Glutamatergic neuron (in vitro differentiated cells): ENCODE measurements at places on chromosomes 3 and 15.

- peak; percentile 87 for DNase-seq
Measured at GRCh38 chr15:31215490-31216214, 111.0 kb upstream of the KLF13 start.

- no peak for DNase-seq
Measured at GRCh38 chr15:39054128-39054732, 489.6 kb upstream of the RASGRP1 start.

- DNase-seq: no peak
Measured at GRCh38 chr3:14552717-14553116, 12.6 kb upstream of the GRIP2 start.

DNA sequence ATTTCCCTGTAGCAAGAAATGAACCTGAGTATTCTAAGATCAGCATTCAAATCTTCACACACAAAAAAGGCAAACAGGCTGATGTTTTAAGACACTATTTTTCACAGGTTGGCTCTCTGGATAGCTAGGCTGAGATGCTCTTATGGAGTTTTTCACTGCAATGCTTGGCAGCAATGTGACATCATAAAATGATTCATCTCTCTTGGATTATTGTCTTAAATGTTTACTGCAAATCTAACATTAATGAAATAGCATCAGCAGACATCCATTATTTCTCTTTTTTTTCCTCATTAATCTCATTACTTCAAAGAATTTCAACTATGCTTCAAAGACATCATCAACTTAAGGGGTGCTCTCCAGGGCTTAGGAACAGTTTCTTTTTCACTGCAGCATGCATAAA lies 23.6 kb upstream of the SSUH2 start:
- DNase-seq: no peak

DNA sequence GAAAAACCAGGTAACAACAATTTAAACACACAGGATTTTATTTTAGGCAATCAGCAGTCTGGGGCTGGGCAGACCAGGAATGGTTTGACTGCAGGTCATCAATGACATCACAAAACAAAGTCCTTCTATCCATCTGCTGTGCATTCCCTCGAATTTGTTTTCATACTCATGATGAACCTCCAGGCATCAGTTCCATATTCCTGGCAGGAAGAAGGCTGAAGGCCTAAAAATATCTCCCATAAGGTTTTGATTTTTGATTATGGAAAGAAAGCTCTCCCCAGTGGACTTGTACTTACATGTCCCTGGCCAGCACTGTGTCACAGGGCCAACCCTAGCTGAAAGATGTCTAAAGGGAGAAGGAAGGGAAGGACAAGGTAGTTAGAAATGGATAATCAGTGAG lies 107.4 kb downstream of the PEAK1 start:
- DNase-seq: no peak

GRCh38 chr3:25000971-25001591 lies 427.0 kb upstream of the RARB start:
- DNase-seq: no peak

GRCh38 chr15:72516777-72517176 lies 42.6 kb downstream of the ARIH1 start:
- DNase-seq: no peak

GRCh38 chr3:45417930-45418847 lies 29.8 kb downstream of the LARS2 start:
- DNase-seq: no peak

DNA sequence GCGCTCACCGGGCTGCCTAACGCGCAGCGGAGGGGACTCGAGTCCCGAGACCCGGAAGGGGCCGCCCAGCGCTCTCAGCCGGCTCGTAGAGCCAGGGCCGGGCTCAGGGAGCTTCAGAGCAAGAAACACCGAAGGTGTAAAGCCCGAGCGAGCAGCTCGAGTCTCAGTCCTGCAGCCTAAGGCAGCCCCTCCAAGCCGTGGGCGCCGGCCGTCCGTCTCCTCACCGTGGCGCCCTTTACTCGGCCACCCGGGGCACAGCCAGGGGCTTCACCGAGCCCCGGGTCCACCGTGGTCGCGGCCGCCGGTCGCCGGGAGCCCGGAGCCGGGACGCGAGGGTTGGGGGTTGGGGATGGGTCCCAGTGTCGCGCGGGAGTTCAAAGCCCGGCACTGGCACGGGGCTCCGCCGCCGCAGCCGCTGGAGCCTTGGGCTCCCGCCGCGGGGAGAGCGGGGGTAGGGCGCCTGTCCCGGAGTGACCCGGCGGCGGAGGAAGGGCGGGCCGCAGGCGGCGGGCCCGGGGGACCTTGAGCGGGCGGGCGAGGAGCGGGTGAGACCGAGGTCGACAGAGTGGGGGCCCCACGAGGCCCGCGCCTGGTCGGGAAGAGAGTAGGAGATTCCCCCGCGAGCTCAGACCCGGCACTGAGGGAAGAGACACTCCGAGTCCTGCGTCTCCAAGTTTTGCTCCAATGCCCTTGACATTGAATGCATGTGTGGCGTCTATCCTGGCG lies 26.9 kb upstream of the THRB start:
- peak; percentile 59 for DNase-seq

DNA sequence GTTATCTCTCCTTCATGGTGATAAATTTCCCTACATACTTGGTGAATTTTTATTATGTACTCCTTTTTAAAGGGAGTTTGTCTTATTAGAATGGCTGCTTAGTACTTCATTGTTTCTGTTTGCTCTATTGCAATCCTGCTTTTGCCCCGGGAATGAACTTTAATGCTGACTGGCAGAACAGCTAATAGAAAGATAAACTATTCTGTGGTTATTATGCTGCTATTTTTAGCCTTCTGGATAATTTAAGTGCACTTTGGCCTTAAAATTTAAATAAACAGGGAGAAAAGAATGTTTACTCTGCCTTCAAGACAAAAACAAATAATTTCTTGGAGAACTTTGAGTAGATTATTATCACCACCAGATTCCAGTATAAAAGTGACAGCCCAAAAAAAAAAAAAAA lies 413.8 kb upstream of the CCDC54 start:
- no peak for DNase-seq

GRCh38 chr15:29285386-29285785 lies 15.8 kb upstream of the NSMCE3 start:
- DNase-seq: no peak

GRCh38 chr3:133479895-133480669 lies 80.2 kb downstream of the BFSP2 start:
- no peak for DNase-seq

- DNase-seq: no peak
Measured at GRCh38 chr3:88408935-88409334, 259.2 kb downstream of the C3orf38 start.

DNA sequence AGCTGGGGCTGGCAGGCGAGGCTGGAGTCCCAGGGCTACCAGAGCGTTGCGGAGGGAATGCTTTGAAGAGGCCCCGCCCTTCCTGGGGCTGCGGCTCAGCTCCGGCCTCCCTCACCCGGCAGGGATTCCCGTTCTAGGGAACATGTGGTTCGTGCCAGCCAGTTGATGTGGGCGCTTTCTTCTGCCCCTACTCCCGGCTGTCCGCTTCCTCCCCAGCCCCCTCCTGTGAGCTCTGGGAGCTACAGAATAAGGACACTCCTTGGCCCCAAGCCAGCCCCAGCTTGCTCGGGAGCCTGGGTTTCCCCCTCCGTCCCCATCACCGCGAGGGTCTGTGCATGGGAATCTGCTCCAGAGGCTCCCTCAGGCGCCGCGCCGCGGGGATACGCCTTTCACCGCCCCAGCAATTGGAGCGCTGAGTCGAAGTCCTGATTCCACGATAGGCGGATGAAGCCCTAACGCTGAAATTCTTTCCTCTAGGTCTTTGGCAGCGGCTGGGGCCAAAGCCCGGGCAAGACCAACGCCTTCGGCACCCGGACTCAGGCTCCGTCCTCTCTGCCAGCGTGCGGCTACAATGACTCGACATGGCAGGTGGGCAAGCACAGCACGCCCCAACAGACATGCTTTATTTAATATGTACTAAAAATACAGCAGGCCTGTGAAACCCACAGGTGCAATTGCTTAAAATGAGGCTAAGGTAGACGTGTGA lies 69.5 kb downstream of the KLF15 start:
- peak; percentile 64 for DNase-seq
